ENCODE measurements at places on chromosomes 2 and 18.
A peak's percentile ranks its signal among the peaks of the same experiment; 100 is the strongest.

DNA sequence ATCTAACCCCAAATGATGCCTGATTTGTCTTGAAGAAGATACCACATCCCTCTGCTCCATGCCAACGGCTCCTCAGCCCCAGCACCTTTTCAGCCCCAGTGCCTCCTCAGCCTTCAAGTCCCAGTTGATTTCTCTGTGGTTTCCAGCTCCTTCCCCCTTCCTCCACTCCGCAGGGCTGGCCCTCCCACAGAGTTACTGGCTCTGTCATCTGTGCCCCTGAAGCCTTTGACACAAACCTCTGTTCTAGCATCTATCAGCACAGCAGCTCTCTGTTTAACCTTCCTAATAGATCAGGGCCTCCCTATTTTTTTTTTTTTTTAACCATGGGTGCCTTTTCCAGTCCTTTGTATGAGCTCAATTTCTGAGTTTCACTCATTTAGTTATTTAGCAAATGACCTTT is 201.3 kb upstream of the CXCR4 start:
- no peak for DNase-seq

- DNase-seq, result no peak
Measured at GRCh38 chr2:5520463-5520972, 171.7 kb upstream of the SOX11 start.

GRCh38 chr2:203691149-203691548 is 15.3 kb upstream of the CD28 start:
- DNase-seq, result no peak

GRCh38 chr2:216621292-216621691 is 11.9 kb upstream of the IGFBP2 start:
- DNase-seq, result no peak

- no peak for DNase-seq
Measured at GRCh38 chr2:167783261-167784083, 463.9 kb downstream of the STK39 start.

GRCh38 chr18:57974585-57975265 is 69.3 kb upstream of the NEDD4L start:
- no peak for DNase-seq

- DNase-seq, result no peak
Measured at GRCh38 chr2:101473591-101473910, 1.4 kb downstream of the RFX8 start.

DNA sequence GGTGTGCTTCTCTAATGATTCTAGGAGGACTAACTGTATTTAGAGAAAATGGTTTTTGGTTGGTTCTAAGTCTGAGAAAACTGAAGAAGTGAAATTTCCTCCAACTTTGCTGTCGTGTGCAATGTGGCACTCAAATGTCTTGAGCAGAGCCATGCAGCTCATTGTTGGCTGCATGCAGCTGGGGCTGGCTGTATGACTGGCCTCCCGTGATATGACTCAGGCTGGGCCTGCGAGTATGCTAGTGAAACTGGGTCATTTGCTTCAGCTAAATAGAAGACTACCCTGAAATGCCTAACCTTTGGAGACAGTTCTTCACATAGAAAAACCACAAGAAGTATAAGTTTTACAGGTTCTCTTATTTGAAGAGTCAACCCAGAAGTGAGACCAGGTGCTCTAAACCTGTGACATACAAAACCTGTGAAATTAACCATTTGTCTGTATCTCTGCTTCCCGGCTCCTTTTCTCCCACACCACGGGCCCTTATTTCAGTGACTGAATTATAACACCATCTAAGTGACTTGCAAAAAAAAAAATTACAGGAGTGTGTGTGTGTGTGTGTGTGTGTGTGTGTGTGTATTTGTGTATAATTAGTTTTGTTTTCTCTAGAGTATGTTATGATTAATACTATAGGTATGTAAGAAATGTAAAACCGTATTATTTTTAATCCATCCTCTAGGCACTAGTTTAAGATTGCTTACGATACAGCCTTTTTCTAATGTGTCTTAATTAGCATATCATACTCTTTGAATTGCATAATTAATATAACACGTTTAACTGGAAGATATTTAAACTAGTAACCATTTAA is 15.9 kb downstream of the POLI start:
- DNase-seq, result no peak

DNA sequence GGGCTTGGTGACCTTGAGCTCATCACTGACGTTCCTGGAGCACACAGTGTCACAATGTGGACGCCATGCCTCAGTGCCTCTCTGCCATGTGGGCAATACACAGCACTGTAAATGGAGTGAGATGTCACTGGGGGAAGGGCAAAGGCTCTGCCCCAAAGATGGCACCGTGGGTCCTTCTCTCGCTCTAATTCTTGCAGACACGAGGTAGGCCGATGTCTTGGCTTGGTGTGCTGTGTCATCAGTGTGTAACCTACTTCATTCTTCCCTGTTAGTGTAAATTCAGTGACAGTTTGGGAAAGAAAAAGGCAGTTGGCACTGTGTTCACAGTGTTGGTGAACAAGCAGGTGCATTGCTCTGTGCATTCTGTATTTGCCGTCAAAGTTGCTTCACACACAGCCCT is 309.3 kb upstream of the MYT1L start:
- DNase-seq, result no peak

DNA sequence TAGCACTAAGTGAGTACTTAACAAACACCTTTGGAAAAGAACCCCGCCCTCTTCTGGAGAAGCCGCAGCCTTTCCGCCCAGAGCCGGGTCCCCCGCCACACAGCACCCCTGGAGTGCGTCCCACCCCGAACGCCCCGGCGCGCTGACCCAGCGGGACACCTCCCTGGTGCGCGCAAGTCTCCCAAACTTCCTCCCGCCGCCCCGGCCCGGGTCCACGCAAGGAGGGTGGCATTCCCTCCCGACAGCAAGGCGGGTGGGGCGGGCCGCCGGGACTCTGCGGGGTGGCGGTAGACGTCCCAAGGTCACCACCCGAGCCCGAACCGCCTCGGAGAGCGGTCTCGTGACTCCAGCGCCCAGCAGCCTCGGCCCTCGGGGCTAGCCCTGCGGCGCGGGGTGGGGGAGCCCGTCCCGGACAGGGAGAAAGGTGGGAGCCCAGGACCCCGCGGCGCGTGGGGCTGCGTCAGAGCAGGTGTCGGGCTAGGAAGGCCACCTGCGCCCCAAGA is 598 bp downstream of the CCDC93 start:
- no peak for DNase-seq

DNA sequence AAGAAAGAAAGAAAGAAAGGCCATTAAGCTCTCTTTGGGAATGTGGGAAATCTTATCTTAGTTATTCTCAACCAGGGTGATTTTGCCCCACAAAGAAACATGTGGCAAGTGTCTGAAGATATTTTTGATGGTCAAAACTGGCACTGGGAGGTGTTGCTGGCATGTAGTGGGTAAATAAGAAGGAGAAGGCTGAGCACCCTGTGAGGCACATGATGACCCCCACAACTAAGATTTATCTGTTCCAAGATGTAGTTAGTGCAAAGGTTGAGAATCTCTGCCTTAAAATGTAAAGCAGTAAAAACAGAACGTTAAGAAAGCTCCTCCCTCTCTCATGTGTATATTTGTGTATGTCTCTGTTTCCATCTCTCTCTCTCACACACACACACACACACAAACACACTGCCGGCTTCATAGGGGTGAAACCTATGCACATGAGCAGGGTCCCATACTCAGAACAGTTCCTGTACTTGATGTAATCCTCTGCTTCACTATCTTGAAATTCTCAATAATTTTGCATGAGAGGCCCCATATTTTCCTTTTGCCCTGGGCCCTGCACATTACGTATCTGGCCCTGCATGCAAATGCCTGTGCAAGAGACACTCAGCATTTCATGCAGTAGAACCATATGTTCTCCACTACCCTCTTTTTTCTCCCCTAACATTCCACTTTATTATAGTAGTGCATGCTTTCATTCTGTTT is 94.3 kb downstream of the MREG start:
- no peak for DNase-seq

GRCh38 chr18:36518839-36519238 is 221.3 kb downstream of the FHOD3 start:
- no peak for DNase-seq

DNA sequence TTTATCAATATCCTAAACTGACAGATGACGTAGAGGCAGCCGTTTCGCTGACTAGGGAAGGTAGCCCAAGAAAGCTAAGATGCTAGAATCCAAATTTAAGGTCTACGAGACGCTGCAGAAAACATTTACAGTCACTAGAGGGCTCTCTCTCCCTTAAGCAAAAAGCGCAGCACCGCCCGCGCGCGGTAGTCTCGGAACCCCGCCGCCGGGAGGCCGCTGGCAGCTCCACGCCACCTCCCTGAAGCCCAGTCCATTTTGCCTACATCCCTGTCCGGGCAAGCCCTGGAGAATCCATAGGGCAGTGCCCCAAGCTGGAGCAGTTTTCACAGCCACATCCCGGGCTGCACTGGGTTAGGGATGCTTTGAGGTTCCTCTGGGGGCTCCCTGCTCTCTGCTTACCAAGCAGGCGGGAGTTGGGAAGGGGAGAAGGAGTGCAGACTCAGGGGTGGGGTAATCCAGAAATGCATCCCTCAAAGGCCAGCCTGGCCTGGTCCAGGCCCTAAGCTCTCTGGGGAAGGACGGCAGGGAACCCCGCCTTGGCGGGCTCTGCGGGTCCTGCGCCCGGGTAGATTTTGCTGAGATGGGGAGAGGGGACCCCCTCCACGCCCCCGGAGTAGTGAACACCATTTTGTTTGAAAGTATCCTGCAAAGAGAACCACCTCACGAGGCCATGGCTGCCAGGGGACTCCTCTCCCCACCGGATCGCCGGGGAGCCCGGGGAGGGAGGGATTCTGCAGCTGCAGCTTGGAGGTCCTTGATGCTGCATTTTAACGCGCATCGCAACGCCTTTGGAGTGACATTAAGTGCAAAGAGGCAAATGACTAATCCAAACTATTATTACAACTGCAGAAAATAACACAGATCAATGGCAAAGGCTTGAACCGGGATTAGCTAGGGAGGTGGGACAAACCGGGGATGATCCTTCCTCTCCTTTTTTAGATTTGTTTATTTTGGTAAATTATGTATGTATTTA is 1.3 kb upstream of the DPYSL5 start:
- peak; percentile 26 for DNase-seq

GRCh38 chr2:42314892-42315468 is 46.0 kb downstream of the COX7A2L start:
- DNase-seq, result peak; percentile 52

DNA sequence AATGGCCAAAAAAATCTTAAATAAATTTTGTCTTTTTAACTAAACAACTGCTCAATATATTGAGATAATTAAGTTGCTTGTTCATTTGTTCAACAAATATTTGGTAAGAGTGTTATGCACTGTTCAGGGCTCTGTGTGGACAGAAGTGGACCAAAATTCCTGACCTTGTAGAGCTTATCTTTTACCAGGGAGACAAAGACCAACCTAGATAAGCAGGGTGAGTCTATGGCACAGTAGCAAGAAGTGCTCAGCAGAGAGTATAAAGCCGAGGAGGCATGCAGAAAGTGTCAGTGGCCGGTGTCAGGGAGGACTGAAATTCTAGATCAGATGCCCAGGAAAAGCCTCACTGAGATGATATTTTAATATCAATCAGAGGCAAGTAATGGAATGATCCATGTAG is 2.6 kb downstream of the RAB27B start:
- no peak for DNase-seq

GRCh38 chr18:21803495-21803894 is 62.9 kb downstream of the MIB1 start:
- peak; percentile 70 for DNase-seq

GRCh38 chr2:12727641-12728040 is 10.9 kb downstream of the TRIB2 start:
- no peak for DNase-seq

GRCh38 chr2:85057226-85057962 is 75.8 kb upstream of the TCF7L1 start:
- DNase-seq, result no peak

DNA sequence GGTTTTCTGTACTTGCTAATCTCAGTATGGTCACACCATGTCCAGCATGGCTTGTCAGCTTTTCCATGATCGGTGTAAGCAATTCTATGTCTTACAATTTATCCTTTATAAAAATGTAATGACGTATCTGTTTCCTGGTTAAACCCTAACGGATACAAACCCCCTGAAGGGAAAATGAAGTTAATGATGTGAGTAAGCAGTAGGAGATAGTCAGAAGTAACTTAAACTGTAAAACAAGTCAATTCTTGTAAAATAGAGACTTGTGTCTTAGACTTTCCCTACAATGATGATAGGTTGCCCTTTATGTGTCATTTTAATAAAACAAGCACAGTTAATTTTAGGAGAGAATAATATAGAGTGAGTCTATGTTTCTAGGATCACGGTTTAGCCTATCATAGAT is 1365.9 kb upstream of the SLC39A10 start:
- no peak for DNase-seq

GRCh38 chr2:106126705-106127281 is 67.3 kb downstream of the UXS1 start:
- no peak for DNase-seq

DNA sequence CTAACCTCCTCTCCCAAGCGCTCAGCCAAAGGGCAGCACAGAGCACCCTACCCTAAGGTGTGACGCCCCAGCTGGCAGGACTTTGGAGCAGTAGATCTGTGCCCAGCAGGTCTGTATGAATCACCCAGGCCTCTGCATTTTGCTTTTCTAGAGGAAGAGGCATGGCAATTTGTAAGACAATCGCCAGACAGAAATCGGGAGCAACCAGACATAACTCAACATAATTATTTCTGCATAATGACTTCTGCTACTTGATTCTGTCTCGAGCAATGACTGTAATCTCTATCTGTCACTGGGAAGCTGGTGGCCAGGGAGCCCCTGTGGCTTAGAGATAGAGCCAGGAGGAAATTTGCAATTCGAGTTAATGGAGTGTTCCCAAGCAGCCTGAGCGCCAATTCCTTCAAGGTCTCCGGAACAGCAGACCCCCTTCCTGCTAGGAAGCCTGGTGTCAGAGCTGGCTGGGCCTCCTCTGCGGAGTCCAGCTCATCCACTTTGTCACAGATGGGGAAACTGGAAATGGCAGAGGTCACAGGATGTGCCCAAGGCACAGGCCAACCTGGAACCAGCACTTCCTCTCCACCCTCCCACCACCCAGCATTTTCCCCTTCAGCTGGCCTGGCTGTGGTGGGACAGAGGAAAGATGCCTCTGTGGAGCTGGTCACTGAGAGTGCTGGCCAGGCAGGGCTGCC is 55.0 kb downstream of the ODC1 start:
- DNase-seq, result peak; percentile 6

- DNase-seq, result no peak
Measured at GRCh38 chr18:58730618-58731017, 59.4 kb downstream of the MALT1 start.

DNA sequence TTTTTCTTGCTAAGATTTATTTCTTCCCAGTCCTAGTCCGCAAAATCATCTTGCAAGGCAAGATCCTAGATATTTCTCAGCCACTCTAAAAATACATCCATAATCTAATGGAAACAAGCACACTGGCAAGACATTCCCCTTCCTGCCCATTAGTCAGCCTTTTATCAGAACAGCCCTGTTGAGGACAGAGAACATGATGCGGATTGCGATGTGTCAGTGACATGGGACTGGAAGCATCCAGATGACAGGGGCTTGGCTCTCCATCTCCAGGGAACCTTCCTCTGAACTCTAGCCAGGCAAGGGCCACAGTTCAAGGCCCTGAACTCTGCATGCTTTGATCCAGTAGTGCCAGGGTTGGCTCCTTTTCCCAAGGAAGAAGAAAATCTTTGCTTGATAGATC is 70.0 kb downstream of the VSNL1 start:
- no peak for DNase-seq

- no peak for DNase-seq
Measured at GRCh38 chr18:55018602-55019001, 59.3 kb upstream of the CCDC68 start.

GRCh38 chr18:67621906-67622305 is 105.4 kb upstream of the DSEL start:
- no peak for DNase-seq
